NCI-H1930 (cell line): ENCODE measurements at places on chromosomes 4 and X.

DNA sequence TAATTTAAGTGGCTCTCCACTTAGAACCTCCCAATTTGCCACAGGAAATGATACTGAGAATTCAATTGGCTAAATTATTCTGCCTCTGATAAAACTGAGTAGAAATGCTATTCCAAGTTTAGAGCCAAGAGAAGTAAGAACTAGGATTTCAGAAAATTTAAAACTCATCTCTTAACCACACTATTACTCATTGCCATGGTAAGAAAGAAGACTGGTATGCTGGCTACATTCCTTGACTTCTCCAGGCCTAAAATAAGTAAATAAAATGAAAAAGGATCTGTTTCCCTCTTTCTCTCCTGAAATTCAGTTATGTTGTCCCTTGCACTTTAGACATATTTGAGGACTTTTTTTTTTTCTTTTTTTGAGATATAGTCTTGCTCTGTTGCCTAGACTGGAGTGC lies 23.3 kb downstream of the ZNF280C start:
- no peak for DNase-seq

DNA sequence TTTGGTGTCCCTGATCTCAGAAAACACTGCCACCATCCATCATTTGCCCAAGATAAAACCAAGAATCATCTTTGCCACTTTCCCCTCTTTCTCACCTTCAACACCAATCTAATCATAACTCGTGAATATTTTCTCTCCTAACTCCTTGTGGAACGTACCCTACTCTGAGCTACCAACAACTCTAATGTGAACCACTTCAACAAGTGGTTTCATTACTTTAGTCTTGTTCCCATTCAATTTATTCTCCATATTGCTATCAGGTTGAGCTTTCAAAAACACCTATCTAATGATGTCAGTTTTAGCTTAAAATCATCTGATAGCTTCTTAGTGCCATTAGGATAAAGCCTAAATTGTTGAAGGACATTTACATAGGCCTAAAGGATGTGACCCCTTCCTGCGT lies 39.8 kb upstream of the CXorf38 start:
- DNase-seq: no peak

DNA sequence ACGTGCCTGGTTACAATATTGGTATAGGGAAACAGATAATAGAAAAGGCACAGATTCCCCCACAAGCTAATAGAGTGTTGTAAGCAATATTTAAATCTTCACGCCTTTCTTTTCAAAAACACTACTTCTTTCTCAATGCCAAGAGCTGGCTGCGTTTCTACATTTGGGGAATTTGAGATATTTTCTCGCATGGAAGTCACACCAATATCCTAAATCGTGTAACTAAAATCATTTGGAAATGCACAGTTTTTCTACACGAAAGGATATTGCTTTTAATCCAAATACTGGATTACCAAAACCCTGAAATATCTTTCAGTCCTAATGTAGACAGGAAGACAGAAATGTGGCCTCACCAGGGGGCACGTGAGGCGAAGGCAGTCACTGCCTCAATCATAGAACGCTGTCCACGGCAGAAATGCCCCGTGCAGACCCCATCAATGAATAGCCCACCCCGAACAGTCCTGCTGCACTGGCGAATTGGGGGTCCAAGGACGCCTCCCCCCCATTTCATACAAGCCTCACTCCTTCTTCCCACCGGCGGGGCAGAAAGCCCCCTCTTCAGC lies 106.6 kb downstream of the NSUN7 start:
- DNase-seq: no peak

DNA sequence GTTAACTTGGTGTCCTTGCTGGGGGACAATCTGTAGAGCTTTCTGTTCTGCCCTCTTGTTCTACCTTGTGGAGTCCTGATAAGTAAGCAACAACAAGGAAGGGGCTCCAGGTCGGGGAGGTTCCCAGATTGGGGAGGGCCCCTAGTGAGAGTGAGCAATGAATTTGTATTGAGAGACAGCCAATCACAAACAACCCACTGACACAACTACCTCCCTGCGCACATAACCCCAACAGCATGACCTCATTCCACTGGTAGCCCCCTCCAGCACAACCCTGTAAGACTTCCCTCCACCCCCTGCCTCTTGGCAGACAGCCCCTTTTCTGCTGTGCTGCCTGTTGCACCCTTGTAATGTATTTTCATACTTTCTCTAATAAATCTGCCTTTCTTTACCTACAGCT lies 19.7 kb upstream of the PNPLA4 start:
- DNase-seq: no peak

- DNase-seq: no peak
These were observed 5.2 kb upstream of the TLR6 start for GRCh38 chr4:38861791-38862190.
